DMS 273 treated with DMSO at 0.1 percent for 48 hours (cell line): ENCODE measurements at places on chromosomes 13 and 19.

DNA sequence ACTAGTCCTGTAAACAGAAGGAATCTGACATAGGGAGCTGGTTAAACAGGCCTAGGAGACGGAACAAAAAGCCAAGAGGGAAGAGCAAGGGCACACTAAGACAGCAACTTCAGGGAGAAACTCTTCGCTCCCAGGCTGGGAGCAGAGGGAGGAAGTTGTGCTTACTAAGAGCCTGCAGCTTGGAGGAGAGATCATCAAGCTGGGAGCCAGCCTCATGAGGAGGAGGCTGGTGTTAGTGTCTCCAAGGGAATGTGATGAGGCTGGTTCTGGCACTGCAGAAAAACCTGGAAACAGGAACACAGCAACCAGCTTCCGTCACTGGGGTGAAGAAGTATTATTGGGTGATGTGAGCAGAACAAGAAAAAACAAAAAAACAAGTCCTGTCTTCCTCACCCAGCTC lies 1027.3 kb downstream of the UQCRFS1 start:
- no peak for DNase-seq

DNA sequence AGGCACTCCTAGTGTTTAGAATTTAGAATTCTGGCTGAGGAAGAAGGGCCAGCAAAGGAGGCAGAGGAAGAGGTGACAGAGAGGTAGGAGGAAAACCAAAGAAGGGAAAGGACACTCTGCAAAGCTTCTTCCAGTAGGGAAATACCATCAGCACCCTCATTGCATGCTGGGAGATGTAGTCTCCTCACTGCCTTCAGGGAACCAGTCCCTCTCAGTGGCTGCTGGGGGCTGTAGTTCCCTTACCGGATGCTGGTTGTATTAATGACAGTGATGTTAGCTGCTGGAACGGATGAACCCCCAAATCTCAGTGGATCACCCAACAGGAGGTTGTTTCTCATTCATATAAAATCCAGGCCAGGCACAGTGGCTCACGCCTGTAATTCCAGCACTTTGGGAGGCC lies 10.1 kb downstream of the GRIN2D start:
- DNase-seq: no peak

- no peak for DNase-seq
Measured at GRCh38 chr19:35328851-35329285, at the start of gene CD22. Gene CD22 (plus strand): TSS chr19:35329187. CDS start chr19:35332041, 2,854 bp downstream.

DNA sequence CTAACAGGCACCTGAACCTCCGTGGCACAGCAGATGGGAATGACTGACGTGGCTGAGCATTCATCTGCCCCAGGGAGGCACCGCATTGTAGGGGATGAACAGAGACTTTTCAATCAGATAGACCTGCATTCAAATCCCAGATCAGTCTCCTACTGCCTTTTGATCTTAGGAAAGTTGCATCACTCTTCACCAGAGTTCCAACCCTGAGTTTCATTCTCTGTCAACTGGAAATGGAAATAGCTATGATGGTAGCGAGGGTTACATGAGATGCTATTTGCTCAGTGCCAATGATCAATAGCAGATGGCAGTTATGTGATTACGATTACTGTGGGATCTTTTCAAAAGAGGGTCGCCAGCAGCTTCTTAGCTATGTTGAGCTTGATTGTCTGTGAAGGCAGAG lies 189.3 kb upstream of the RFC3 start:
- no peak for DNase-seq

DNA sequence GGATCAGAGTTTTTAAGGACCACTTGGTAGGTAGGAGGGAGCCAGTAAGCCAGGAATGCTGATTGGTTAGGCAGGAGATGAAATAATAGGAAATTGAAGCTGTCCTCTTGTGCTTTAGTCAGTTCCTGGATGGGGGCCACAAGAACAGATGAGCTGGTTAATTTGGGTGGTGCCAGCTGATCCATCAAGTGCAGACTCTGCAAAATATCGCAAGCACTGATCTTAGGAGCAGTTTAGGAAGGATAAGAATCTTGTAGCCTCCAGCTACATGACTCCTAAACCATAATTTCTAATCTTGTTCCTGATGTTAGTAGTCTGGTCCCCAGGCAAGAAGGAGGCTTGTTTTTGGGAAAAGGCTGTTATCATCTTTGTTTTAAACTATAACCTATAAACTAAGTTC lies 117.9 kb upstream of the GPR12 start:
- no peak for DNase-seq
